ENCODE measurements at places on chromosomes 4 and X. TPM values are rescaled to one million over a fixed set of nuclear protein-coding genes. Genes with fewer than 3 reads are reported as not detected.

TKTL2 gene
- total RNA-seq, result not detected

WDR45 gene
- total RNA-seq, result 38.2 TPM

GAGE12J gene
- not detected for total RNA-seq

WDR17 gene
- total RNA-seq, result 0.04 TPM

NSD2 gene
- total RNA-seq, result 66.3 TPM

TKTL1 gene
- not detected for total RNA-seq

RBMXL3 gene
- total RNA-seq, result not detected

MTHFD2L gene
- total RNA-seq, result 7.9 TPM

CLDN2 gene
- not detected for total RNA-seq

NMU gene
- total RNA-seq, result not detected

PAK3 gene
- not detected for total RNA-seq

BMP3 gene
- total RNA-seq, result 0.21 TPM

TRIML2 gene
- 1.2 TPM for total RNA-seq

DRP2 gene
- 0.24 TPM for total RNA-seq

SHROOM2 gene
- total RNA-seq, result 1.7 TPM

CORIN gene
- 0.33 TPM for total RNA-seq

TBX22 gene
- total RNA-seq, result not detected

CCDC158 gene
- not detected for total RNA-seq

NLGN4X gene
- not detected for total RNA-seq

GAGE2A gene
- not detected for total RNA-seq

CTAG2 gene
- not detected for total RNA-seq

PDGFRA gene
- 89.1 TPM for total RNA-seq

EVC2 gene
- total RNA-seq, result 2.9 TPM

ITGB1BP2 gene
- total RNA-seq, result 0.53 TPM

PRKX gene
- 12.6 TPM for total RNA-seq

P2RY4 gene
- total RNA-seq, result not detected

STBD1 gene
- total RNA-seq, result 6.9 TPM

RHOXF2 gene
- total RNA-seq, result not detected

HDX gene
- total RNA-seq, result 2.0 TPM

CT55 gene
- not detected for total RNA-seq

CFP gene
- total RNA-seq, result 0.11 TPM

PGAM4 gene
- not detected for total RNA-seq

ARL13A gene
- not detected for total RNA-seq

ATP8A1 gene
- 0.28 TPM for total RNA-seq

PDLIM3 gene
- total RNA-seq, result not detected

CPE gene
- total RNA-seq, result not detected

HSFX1 gene
- total RNA-seq, result 0.55 TPM

THOC2 gene
- total RNA-seq, result 48.5 TPM

FAM184B gene
- not detected for total RNA-seq

DGAT2L6 gene
- not detected for total RNA-seq

JCHAIN gene
- not detected for total RNA-seq

TDO2 gene
- not detected for total RNA-seq

TLR7 gene
- total RNA-seq, result not detected

MAPK10 gene
- total RNA-seq, result 1.4 TPM

PABPC1L2B gene
- not detected for total RNA-seq

ENPP6 gene
- not detected for total RNA-seq

MSANTD1 gene
- total RNA-seq, result 0.10 TPM

FAM114A1 gene
- 176 TPM for total RNA-seq

ZNF732 gene
- total RNA-seq, result not detected

TIGD4 gene
- 0.08 TPM for total RNA-seq

CLDN22 gene
- not detected for total RNA-seq

PDHA1 gene
- 171 TPM for total RNA-seq

JAKMIP1 gene
- total RNA-seq, result not detected

HOPX gene
- total RNA-seq, result not detected

MGAT4D gene
- not detected for total RNA-seq

CENPE gene
- 10.8 TPM for total RNA-seq

AKAP4 gene
- not detected for total RNA-seq

MAGEB1 gene
- not detected for total RNA-seq

SAGE1 gene
- total RNA-seq, result not detected

ATP1B4 gene
- not detected for total RNA-seq
